ENCODE measurements at places on chromosomes 4 and X. TPM values are rescaled to one million over a fixed set of nuclear protein-coding genes. Genes with fewer than 3 reads are reported as not detected.

The RAI2 gene
- total RNA-seq, result under 0.01 TPM

The SMR3B gene
- not detected for total RNA-seq

The DSPP gene
- not detected for total RNA-seq

The MAGEA1 gene
- total RNA-seq, result not detected

The MSANTD1 gene
- 0.59 TPM for total RNA-seq

The YIPF7 gene
- total RNA-seq, result not detected

The SPATA18 gene
- total RNA-seq, result 41.3 TPM

DNA sequence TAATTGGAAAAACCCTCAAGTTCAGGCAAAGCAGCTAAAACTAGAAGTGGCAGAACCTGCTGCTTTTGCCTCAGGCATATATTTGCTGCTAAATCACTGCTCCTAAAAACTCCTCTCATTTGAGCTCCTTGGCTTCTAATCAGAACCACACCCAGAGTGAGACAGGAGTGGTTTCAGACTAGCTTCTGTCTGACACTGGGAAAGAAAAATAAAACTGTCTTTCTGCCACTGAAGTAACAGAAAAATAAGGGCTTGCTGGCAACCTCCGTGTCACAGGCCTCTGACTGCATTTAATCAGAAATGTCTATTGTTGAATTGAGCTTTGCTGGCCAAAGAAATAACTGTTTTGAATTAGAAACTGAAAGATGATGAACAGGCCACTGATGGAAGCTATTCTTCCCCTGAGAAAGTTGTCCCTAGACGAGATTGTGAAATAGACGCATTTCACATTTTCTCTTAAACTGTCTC is 52.1 kb upstream of the RAP2C start:
- H3K4me3 ChIP-seq, result no peak overlapping the region
- H3K27me3 ChIP-seq, result peaks cover 2% of the 10 kb centered on the region
- H3K36me3 ChIP-seq, result no peaks in the 10 kb centered on the region
- no peak overlapping the region for H3K27ac ChIP-seq

- DNase-seq, result no peak
- H3K4me1 ChIP-seq, result peaks cover 19% of the 10 kb centered on the region
- no peak overlapping the region for H3K27ac ChIP-seq
- H3K4me3 ChIP-seq, result no peak overlapping the region
These were observed 30.9 kb upstream of the TENM3 start for GRCh38 chr4:182212211-182212761.

GRCh38 chrX:27599928-27600327 is 9.8 kb downstream of the DCAF8L2 start:
- no peaks in the 10 kb centered on the region for H3K36me3 ChIP-seq
- no peak for DNase-seq
- H3K27ac ChIP-seq, result no peak overlapping the region
- no peaks in the 10 kb centered on the region for H3K27me3 ChIP-seq
- no peaks in the 10 kb centered on the region for H3K4me1 ChIP-seq
- H3K4me3 ChIP-seq, result no peak overlapping the region

- no peak overlapping the region for H3K27ac ChIP-seq
- H3K36me3 ChIP-seq, result no peaks in the 10 kb centered on the region
- no peak overlapping the region for H3K4me3 ChIP-seq
- H3K27me3 ChIP-seq, result no peaks in the 10 kb centered on the region
- no peaks in the 10 kb centered on the region for H3K4me1 ChIP-seq
- DNase-seq, result no peak
These were observed 133.0 kb upstream of the TMLHE start for GRCh38 chrX:155745792-155746191.

DNA sequence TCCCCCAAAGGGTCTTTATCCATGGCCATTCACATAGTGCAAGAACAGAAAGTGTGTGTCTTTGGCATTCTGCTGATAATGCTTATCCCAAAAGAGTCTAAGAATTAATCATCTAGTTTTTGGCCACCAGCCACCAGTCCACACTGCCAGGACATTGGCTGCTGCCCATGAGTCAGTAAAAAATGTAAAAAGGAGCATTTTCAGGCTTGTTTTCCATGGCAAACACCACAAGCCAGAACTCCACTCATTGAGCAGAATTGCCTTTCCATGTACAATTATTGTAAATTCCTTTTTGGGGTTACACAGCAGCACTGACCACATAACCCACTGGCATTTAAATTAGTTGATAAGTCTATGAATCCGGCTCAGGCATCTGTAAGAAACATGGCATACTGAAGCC is 89.2 kb upstream of the PRDX4 start:
- H3K4me1 ChIP-seq, result no peaks in the 10 kb centered on the region
- H3K27me3 ChIP-seq, result no peaks in the 10 kb centered on the region
- no peak overlapping the region for H3K27ac ChIP-seq
- no peak for DNase-seq
- no peak overlapping the region for H3K4me3 ChIP-seq

GRCh38 chr4:99665983-99666382 is 8.4 kb upstream of the C4orf54 start:
- DNase-seq, result no peak
- no peaks in the 10 kb centered on the region for H3K27me3 ChIP-seq
- H3K4me3 ChIP-seq, result no peak overlapping the region
- no peak overlapping the region for H3K27ac ChIP-seq
- no peaks in the 10 kb centered on the region for H3K36me3 ChIP-seq
- H3K4me1 ChIP-seq, result no peaks in the 10 kb centered on the region

DNA sequence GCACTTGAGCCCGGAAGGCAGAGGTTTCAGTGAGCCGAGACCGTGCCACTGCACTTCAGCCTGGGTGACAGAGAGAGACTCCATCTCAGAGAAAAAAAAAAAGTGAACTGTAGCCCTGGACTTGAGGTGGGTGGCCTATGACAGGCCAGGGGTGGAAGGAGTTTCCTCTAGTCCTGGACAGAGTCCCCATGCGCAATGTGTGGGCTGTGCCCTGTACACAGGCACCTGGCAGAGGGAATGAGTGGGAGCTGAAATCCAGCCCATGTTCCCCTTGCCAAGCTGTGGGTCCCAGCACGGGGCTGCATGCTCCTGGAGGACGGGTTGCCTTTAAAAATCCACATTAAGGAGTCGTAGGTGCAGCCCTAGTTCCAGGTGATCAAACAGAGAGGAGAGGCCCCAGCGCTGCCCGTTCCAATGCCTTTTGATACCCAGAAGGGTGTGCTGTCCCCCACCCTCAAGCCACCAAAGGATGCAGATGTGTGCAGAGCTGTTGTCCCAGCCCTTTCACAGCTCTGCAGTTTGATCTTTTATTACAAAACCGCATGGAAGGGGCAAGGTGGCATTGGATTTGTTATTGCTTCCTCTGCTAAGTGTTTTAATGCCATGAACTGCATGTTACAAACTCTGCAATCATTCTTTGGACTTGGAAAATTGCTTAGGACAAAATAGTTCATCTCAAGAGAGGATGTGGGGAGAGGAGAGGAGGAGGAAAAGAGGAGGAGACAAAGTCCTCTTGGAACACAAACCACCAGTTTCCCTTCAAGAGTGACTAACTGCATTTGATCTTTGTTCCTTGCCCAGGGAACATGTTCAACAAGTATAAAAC is 38.0 kb upstream of the PDK3 start:
- H3K36me3 ChIP-seq, result no peaks in the 10 kb centered on the region
- no peak overlapping the region for H3K27ac ChIP-seq
- peaks cover 13% of the 10 kb centered on the region for H3K4me1 ChIP-seq
- H3K4me3 ChIP-seq, result no peak overlapping the region
- DNase-seq, result no peak
- H3K27me3 ChIP-seq, result no peaks in the 10 kb centered on the region

DNA sequence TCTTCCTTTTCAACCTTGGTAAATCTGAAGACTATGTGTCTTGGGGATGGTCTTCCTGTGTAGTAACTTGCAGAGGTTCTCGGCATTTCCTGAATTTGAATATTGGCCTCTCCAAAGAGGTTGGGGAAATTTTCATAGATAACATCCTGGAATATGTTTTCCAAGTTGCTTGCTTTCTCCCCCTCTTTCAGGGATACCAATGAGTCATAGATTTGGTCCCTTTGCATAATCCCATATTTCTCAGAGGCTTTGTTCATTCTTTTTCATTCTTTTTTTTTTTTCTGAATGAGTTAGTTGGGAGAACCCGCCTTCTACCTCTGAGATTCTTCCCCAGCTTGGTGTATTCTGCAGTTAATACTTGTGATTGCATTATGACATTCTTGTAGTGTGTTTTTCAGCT is 549.2 kb upstream of the AMOT start:
- H3K4me3 ChIP-seq, result no peak overlapping the region
- H3K27me3 ChIP-seq, result no peaks in the 10 kb centered on the region
- DNase-seq, result no peak
- H3K36me3 ChIP-seq, result no peaks in the 10 kb centered on the region

DNA sequence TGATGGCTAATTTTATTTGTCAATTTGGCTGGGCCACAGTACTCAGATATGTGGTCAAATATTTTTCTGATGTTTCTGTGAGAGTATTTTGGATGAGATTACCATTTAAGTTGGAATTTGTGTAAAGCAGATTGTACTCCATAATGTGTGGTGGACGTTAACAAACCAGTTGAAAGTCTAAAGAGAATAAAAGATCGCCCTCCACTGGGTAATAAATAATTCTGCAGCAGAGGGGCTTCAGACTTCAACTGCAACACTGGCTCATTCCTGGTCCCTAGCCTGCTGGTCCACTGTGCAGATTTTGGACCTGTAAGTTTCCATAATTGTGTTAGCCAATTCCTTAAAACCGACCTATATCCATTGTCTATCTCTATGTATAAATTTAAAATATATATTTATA is 540.3 kb downstream of the PCDH18 start:
- no peak overlapping the region for H3K4me3 ChIP-seq
- H3K36me3 ChIP-seq, result no peaks in the 10 kb centered on the region
- DNase-seq, result no peak
- H3K27ac ChIP-seq, result no peak overlapping the region

- no peaks in the 10 kb centered on the region for H3K36me3 ChIP-seq
- peaks cover 17% of the 10 kb centered on the region for H3K4me1 ChIP-seq
- DNase-seq, result no peak
- no peak overlapping the region for H3K27ac ChIP-seq
- no peaks in the 10 kb centered on the region for H3K27me3 ChIP-seq
These were observed 20.2 kb downstream of the NHS start for GRCh38 chrX:17395154-17395553.

DNA sequence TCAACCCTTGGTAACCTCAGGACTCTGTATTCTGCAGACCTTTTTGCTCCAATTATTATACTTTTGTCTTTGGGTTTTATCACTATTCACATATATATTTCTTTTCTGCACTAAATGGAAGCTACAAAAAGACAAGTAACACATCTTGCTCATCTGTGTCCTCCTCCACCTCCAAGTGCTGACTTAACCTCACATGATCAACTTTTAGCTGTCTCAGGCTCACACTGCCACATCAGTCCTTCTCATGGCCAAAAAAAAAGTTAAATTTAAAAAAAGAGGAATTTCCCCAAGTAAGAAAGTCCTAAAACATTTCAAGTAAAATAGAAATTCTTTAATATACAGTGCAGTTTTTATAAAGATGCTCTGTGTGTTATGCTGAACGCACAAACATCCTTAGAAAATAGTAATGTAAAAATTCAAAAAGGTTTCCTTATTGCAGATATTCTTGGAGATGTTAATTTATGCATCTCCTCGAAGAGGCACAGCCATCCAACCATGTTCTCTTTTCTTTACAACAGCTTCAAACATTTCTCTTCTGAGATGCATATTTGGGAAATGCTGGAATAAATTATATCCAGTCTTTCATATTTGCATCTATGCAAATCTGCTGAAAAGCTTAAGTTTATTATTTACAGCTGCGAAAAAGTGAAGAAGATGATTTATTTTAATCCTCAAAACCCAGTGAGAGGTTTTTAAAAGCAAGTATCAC is 37.6 kb downstream of the ARAP2 start:
- no peaks in the 10 kb centered on the region for H3K36me3 ChIP-seq
- H3K4me3 ChIP-seq, result no peak overlapping the region
- H3K27ac ChIP-seq, result no peak overlapping the region
- H3K4me1 ChIP-seq, result no peaks in the 10 kb centered on the region

- H3K27ac ChIP-seq, result no peak overlapping the region
- no peaks in the 10 kb centered on the region for H3K27me3 ChIP-seq
- no peak for DNase-seq
- no peaks in the 10 kb centered on the region for H3K36me3 ChIP-seq
- no peaks in the 10 kb centered on the region for H3K4me1 ChIP-seq
These were observed 322.5 kb downstream of the HS3ST1 start for GRCh38 chr4:11106190-11106589.

DNA sequence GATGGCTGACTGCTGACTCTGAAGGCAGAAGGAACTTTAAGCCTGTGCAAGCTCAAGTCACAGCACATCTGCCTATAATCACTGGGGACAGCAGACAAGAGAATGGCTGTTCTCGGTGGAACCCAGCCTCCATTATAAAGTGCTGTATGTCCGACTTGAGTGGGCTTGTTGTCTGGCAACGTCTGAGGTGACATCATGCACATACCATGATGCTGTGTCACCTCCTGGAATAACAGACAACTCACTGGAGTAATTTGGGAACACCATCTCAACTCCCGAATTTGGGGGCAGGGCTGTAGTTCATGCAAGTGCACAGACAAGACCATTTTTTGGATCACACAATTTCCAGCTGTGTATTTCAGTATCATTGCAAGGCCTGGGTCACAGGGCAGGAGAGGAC is 59.8 kb upstream of the GPM6B start:
- H3K27ac ChIP-seq, result peak overlapping the region; percentile 35
- H3K36me3 ChIP-seq, result no peaks in the 10 kb centered on the region
- no peaks in the 10 kb centered on the region for H3K27me3 ChIP-seq
- peak; percentile 80 for DNase-seq

- no peaks in the 10 kb centered on the region for H3K4me1 ChIP-seq
- H3K4me3 ChIP-seq, result no peak overlapping the region
- no peak overlapping the region for H3K27ac ChIP-seq
- no peaks in the 10 kb centered on the region for H3K36me3 ChIP-seq
These were observed 124.5 kb upstream of the KLF3 start for GRCh38 chr4:38539501-38539900.

GRCh38 chr4:38161208-38162113 is 201.3 kb downstream of the PTTG2 start:
- no peaks in the 10 kb centered on the region for H3K36me3 ChIP-seq
- DNase-seq, result no peak
- H3K27ac ChIP-seq, result peak overlapping the region; percentile 100

GRCh38 chr4:77849278-77849965 is 13.2 kb upstream of the MRPL1 start:
- no peaks in the 10 kb centered on the region for H3K36me3 ChIP-seq
- no peak overlapping the region for H3K27ac ChIP-seq
- no peak for DNase-seq
- no peaks in the 10 kb centered on the region for H3K27me3 ChIP-seq

- no peaks in the 10 kb centered on the region for H3K4me1 ChIP-seq
- H3K4me3 ChIP-seq, result no peak overlapping the region
- no peaks in the 10 kb centered on the region for H3K27me3 ChIP-seq
- no peak for DNase-seq
- no peak overlapping the region for H3K27ac ChIP-seq
- no peaks in the 10 kb centered on the region for H3K36me3 ChIP-seq
These were observed 86.5 kb downstream of the HCCS start for GRCh38 chrX:11197671-11198070.

- peak overlapping the region; percentile 64 for H3K27ac ChIP-seq
- no peak for DNase-seq
- H3K36me3 ChIP-seq, result no peaks in the 10 kb centered on the region
- H3K4me1 ChIP-seq, result peaks cover 26% of the 10 kb centered on the region
- H3K4me3 ChIP-seq, result no peak overlapping the region
- H3K27me3 ChIP-seq, result no peaks in the 10 kb centered on the region
These were observed 5.9 kb downstream of the EDA2R start for GRCh38 chrX:66632981-66633380.

GRCh38 chr4:87834401-87834800 is 1.6 kb downstream of the MEPE start:
- no peaks in the 10 kb centered on the region for H3K36me3 ChIP-seq
- DNase-seq, result no peak
- no peak overlapping the region for H3K27ac ChIP-seq

Data from osteoblast (primary cell).